ENCODE measurements at places on chromosomes 4 and X.

- no peak for DNase-seq
These were observed 952 bp downstream of the ARSD start for GRCh38 chrX:2928191-2928582.

DNA sequence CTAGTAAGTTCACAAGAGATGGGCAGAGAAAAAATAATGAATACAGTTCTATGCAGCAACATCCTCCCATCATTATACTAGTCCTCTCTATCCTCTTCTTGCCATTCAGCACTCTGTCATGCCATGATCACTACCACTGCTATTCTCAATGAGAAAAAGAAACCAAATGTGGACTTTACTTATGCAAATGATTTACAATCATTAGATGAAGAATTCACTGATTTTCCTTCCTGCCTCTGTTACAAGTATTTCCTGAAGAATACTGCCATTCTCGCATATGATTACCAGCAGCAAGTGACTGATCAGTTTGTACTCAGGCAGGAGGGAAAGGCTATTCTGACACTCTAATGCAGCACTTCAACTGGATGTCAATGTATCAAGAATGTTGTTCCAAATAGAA is 50.3 kb downstream of the WDFY3 start:
- no peak for DNase-seq

- peak; percentile 52 for DNase-seq
These were observed 36.6 kb downstream of the CCNG2 start for GRCh38 chr4:77193511-77194102.

- DNase-seq: no peak
These were observed 2.0 kb upstream of the SH3BP2 start for GRCh38 chr4:2790583-2791517.

DNA sequence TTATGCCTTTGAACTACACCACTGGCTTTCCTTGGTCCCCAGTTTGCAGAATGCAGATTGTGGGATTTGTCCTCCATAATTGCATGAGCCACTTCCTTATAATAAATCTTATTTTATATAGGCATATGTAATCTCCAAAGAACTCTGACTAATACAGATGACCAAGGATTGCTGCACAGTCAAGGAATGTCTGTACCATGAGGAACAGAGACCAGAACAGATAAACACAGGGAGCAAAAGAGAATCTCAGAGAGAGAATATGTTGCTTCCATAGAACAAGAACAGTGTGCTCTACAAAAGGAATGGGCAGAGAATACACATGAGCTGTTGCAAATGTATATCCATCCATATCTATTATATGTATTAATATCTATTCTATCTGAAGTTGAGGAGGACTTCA is 111.1 kb downstream of the ADRA2C start:
- DNase-seq: no peak

- peak; percentile 5 for DNase-seq
These were observed 566 bp downstream of the ATP11C start for GRCh38 chrX:139932073-139932900.

GRCh38 chr4:20337261-20337664 is 85.6 kb downstream of the SLIT2 start:
- no peak for DNase-seq

- DNase-seq: peak; percentile 1
These were observed 63.9 kb downstream of the TRAPPC11 start for GRCh38 chr4:183722731-183723560.

GRCh38 chr4:125390727-125391126 is 76.0 kb downstream of the FAT4 start:
- DNase-seq: no peak

GRCh38 chr4:147833254-147833653 is 101.4 kb downstream of the ARHGAP10 start:
- no peak for DNase-seq

DNA sequence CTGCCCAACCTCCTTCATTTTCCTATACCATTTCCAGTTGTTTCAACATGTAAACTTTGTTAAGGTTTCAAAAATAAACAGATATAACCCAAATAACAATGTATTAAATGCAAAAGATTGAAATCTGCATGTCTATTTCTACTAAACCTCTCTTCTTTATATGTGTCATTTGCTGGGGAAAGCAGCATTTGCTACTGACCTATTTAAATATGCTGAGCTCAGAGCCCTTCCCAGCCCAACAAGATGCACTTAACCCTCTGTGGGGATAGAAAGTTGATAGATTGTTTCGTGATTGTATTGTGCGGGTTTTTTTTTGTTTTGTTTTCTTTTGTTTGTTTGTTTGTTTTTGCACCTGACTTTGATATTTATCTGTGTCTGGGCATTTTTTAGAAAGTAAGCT is 139.5 kb downstream of the UCHL1 start:
- DNase-seq: no peak

- DNase-seq: no peak
These were observed 27.5 kb upstream of the ABCG2 start for GRCh38 chr4:88185906-88186305.

DNA sequence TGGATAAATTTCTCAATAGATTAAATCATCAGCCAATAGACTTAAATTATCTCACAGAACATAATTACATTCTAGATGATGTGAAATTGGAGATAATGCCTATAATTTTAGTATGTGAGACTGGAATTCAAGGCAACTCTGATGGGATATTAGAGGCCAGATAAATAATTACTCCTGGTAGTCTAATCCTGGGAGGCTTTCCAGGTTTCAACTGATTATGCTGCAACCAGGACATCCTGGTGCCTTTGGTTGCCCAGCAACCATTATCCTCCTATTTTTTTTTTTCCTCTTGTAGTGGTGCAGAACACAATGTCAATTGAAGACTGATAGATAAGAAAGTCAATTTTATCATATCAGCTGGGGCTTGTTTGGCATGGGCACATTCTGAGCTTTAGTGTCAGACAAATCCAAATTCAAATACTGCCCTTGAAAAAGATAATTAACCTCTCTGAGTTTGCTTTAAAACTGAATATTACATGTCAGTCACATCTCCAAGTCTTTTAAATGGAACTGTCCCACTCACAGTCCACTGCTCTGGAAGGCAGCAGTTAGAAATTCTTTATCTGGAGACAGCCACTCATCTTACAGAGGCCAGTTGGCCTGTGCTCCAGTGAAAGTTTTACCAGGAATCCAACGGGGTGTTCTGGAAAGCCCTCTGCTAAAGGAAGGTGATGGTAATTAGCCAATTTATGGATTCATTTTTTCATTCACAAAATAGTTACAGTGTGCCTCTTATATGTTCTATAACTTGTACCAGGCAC is 95.3 kb upstream of the GUCY1A1 start:
- DNase-seq: no peak

GRCh38 chr4:55435141-55435841 is 39.5 kb downstream of the TMEM165 start:
- no peak for DNase-seq

DNA sequence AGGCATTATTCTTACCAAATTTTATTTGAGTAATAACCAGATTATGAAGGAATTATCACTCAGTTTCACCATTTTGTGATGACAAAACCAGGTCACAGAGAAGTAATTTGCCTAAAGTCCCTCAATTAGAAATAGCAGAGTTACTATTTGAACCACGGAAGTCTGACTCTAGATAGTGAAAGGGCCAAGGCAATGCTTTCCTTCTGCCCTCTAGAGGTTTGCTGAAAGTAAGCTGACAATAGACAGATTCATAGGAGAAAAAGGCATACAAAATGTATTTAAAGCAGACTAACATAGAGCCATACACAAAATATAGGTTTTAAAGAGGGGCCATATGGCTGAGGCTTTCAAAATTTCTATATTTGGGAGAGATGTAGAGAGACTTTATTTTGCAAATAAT is 43.1 kb downstream of the CXXC4 start:
- no peak for DNase-seq

GRCh38 chr4:1075809-1076699 is 37.3 kb downstream of the RNF212 start:
- DNase-seq: no peak

DNA sequence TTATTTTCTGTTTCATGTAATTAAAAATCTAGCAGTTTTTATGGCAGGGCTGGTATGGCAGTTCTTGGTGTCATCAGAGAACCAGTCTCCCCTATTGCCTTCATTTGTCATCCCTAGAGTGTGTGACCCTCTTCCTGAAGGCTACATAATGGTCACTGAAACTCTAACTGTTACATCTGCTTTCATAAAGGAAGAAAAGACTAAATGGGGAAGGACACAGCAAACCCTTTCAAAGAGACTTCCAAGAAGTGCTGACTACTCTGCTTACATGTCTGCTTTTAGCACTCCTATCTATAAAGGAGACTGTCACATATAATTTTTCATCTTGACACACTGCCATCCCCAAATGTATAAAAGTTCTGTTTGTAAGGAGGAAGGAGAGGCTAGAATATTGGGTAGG is 105.9 kb upstream of the DIAPH2 start:
- no peak for DNase-seq

DNA sequence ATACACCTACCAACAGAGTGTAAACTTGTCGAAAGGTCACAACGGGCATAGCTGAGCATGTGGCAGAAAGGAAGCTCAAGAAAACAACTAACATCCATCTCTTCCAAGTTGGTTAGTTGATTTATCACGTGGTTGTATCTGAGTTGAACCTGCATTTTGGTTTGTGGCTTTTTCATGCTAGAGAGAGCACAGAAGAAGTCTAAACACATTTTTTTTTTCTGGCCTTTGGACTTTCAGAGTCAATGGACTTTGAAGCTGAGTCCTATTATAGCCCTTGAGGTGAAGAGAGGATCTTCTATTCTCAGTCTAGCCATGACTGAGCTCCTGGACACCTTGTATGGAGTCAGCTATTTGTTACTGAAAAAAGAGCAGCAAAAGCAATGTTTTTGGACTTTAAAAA is 150.6 kb upstream of the TRPC5 start:
- no peak for DNase-seq

DNA sequence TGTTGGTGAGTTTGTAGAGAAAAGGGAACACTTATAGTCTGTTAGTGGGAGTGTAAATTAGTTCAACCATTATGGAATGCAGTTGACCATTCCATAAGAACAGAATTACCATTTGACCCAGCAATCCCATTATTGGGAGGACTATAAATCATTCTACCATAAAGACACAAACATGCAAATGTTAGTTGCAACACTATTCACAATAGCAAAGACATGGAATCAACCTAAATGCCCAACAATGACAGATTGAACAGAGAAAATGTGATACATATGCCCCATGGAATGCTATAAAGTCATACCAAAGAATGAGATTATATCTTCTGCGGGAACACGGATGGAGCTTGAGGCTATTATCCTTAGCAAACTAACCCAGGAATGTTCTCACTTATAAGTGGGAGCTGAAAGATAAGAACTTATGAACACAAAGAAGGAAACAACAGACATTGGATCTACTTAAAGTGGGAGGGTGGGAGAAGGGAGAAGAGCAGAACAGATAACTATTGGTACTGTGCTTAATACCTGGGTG is 1819.2 kb upstream of the ADGRL3 start:
- DNase-seq: no peak

- DNase-seq: no peak
These were observed 219.8 kb downstream of the MAML3 start for GRCh38 chr4:139934057-139934707.

DNA sequence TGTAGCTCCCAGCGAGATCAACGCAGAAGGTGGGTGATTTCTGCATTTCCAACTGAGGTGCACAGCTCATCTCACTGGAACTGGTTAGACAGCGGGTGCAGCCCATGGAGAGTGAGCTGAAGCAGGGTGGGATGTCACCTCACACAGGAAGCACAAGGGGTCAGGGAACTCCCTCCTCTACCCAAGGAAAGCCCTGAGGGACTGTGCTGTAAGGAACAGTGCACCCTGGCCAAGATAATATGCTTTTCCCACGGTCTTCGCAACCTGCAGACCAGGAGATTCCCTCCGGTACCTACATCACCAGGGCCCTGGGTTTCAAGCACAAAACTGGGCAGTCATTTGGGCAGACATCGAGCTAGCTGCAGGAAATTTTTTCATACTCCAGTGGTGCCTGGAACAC is 216.4 kb upstream of the TET2 start:
- no peak for DNase-seq

DNA sequence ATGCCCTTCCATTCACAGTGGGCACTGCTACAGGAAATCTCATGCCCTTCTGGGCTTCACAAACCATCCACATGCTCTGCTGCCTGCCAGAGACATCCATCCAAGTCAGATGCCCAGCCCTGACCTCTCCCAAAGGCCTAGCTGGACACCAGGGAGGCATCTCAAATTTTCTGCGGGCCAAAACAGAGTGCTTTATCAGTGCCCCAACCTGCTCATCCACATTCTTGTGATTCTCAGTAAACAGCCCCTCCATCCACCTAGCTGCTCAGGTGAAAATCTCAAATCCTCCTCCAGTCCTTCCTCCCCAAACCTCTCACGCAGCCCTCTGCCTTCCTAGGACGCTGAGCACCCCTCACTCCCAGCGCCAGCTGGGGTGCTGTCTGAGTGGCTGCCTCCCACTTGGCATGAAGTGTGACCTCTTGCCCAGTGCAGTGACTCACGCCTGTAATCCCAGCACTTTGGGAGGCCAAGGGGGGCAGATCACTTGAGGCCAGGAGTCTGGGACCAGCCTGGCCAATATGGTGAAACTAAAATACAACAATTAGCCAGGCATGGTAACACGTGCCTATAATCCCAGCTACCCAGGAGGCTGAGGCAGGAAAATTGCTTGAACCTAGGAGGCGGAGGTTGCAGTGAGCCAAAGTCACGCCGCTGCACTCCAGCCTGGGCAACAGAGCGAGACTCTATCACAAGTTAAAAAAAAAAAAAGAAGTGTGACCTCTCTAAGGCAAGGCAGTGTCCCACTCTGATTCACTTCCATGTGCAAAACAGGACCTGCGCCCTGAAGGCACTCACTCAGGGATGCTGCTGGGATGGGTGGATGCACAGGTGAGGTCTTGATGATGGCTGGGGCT is 1.7 kb upstream of the AFAP1 start:
- DNase-seq: no peak

GRCh38 chr4:54433686-54434085 is 204.6 kb downstream of the PDGFRA start:
- no peak for DNase-seq

- DNase-seq: no peak
These were observed 1028.4 kb upstream of the INTU start for GRCh38 chr4:126604268-126604867.

- no peak for DNase-seq
These were observed 36.4 kb upstream of the ANKRD50 start for GRCh38 chr4:124748965-124749364.

DNA sequence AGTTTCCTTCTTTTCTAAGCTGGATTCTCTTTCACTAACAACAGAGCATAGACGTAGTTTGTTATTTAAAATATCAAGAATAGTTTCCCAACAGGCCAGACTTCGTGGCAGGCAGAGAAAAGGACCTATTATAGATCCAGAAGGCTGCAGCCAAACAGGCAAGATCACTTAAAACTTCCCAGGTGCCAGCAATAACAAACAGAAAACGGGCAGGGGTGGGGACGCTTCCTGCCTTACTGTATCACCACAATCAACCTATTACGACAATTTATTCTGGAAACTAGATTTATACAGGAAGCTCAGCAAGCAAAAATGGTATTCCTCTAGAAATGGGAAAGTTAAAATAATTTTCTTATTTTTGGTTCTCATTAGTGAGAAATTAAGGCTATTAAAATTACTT is 22.1 kb downstream of the RWDD4 start:
- no peak for DNase-seq

DNA sequence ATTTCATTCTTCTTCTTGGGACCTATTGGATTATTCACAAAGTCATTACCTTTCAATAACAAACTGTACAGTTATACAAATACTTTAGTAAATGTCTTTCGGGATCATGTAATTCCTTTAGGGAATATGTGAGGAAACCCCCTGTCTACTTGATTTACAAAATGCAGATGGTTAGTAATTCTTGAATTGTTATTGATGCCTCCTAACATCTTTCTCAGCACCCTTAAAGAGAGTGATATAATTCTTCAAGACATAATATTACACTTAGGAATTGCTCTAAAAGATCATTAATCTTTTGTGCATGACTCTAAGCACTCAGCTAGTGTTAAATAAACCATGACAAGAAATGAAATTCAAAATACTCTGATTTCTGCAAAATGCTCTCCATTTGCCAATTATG is 988.1 kb upstream of the HS3ST1 start:
- DNase-seq: no peak

Measured in C1 segment of cervical spinal cord (tissue), 14 donors.